ENCODE measurements at places on chromosomes 16 and 17.

- DNase-seq = no peak
These were observed 3.0 kb downstream of the NGFR start for GRCh38 chr17:49498029-49498615.

DNA sequence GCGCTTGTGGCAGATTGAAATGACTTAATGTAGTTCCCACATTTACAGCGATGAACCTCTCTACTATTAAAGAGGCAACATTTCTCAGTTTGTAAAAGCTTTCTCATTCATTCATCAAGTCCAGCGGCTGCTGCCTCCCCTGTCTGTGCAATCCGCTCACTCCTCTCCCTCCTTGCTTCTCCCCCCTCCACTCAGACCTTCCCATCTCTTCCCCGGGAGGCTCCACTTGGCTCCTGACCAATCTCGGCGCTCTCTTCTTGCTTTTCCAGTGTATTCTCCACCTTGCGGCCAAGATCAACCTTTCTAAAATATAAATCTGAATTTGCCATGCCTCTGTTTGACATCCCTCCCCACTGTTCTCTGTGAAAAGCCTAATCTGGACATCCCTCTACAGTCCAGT lies 117.5 kb downstream of the ASIC2 start:
- DNase-seq = no peak

DNA sequence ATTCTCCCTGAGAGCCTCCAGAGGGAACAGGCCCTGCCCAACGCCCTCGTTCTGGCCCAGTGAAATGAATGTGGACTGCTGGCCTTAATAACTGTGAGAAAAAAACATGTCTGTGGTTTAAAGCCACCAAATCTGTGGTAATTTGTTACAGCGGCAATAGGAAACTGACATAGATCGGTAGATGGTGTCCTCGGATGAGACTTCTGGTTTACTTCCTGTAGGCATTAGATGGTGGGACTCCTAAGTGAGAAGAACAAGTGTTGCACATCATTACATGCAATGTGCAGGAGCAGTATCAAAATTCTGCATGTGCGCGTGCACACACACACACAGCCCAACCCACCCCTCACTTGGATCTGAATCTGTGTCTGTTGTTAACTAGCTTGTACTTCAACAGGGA lies 42.0 kb downstream of the CDK5R1 start:
- no peak for DNase-seq

GRCh38 chr16:4874666-4875065 lies 27.4 kb downstream of the UBN1 start:
- DNase-seq = no peak

DNA sequence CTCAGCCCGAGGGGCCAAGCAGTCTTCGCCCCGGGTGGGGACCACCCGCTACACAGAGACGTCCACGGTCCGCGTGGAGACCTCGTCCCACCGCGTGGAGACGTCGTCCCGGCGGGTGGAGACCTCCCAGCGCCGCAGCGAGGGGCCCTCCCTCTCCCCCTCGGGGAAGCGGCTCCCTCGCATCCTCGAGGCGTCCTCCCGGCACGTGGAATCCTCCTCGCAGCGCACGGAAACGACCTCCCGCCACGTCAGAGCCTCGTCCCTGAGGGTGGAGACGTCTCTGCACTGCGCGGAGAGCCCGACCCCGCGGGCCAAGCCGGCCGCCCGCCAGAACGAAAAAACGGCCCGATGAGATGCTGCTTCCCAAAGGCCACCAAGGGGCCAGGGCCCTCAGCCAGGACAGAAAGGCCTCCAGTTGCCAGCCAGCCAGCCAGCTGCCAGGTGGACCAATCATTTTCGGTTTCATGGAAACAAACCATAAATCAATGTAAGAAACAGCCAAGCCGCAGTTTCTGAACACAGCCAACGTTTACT lies 424 bp downstream of the C17orf100 start:
- no peak for DNase-seq

DNA sequence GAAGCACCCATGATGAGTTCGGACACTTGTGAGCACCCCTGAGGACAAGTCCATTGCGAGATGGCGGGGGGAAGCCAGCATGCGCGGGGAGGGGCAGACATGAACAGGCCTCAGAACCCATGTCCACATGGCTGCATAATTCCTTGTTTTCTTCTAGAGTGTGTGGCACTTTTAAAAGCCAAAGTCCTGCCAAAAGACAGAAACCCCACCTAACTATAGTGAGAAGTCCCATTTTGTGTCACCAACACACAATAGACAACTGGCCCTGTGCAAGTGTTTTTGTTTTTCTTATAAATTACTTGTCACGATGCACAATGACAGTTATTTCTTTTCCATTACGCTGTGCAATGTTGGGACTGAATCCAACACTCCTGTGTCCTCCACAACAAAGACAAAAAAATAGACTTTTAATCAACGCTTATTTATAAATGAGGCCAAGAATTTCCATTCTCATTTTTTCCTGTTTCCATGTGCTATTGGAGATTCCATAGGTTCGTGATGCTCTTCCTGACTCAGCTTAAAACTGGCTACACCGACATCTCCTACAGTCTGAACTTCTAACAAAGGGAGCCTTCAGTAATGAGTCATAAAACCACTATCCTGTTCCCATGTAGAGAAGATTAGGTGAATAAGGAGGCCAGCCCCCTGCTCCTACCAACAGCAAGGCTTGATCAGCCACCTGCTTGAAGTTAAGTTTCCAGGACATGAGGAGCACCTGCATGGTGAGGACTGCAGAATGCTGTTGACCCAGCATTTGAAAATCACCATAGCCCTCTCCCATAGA lies 98.9 kb downstream of the ZNF423 start:
- no peak for DNase-seq

DNA sequence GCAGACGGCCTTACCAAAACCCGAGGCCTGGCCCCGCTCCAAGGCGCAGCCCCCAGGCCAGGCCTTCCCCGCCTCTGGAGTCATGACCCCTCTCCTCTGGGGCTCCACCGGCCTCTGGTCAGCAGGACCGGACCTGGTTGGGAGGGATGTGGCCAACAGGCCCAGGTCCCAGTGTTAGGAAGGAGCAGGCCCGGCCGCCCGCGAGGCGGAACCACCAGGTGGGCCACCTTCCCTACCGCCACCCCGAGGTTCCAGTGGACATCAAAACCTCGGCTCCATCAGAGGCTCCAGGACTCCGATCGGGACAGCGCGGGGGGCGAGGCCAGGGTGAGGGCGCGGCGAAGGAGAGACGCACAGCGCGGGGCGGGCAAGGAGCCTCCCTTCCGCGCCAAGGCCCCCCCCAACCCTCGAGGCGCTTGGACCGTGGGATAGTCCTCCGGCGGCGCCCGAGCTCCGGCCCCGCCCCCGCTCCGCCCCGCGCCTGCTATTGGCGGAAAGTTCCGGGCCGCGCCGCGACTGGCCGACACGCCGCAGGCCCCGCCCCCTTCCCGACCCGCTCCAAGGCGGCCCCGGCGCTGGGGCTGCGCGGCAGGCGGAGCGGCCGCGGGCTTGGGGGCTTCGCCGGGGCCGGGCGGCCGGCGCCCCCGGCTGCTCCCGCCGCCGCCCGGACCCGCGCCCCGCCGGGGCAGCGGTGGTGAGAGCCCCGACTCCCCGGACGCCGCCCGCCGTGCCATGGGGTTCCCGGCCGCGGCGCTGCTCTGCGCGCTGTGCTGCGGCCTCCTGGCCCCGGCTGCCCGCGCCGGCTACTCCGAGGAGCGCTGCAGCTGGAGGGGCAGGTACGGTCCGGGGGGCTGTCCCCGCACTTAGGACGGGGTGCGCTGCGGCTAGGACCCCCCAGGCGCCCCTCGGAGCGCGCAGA lies at the start of gene METRN:
Gene METRN (plus strand): TSS at position 561 of the 919 bp plus-strand sequence. CDS start 172 bp downstream, at position 733.
- peak; percentile 66 for DNase-seq

GRCh38 chr16:85568519-85568918 lies 44.6 kb upstream of the GSE1 start:
- DNase-seq = no peak

- DNase-seq = no peak
These were observed 9.6 kb downstream of the CALCOCO2 start for GRCh38 chr17:48840441-48840840.

DNA sequence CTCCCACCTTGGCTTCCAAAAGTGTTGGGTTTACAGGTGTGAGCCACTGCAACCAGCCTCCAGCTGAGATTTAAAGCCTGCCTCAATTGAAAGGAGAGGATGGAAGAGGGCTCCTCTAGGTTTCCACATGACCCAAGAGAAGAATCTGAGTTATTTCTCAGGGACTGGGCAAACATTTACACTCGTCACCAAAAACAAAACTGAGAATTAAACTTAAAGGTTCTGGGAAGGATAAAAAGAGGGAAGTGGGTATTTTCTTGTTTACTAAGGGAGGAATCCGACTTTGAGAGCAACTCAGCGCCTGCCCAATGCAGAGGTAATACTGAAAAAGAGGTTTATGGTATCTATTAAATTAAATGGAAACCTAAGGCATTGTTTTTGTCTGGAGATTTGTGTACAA lies 13.3 kb downstream of the HOXB1 start:
- DNase-seq = no peak

DNA sequence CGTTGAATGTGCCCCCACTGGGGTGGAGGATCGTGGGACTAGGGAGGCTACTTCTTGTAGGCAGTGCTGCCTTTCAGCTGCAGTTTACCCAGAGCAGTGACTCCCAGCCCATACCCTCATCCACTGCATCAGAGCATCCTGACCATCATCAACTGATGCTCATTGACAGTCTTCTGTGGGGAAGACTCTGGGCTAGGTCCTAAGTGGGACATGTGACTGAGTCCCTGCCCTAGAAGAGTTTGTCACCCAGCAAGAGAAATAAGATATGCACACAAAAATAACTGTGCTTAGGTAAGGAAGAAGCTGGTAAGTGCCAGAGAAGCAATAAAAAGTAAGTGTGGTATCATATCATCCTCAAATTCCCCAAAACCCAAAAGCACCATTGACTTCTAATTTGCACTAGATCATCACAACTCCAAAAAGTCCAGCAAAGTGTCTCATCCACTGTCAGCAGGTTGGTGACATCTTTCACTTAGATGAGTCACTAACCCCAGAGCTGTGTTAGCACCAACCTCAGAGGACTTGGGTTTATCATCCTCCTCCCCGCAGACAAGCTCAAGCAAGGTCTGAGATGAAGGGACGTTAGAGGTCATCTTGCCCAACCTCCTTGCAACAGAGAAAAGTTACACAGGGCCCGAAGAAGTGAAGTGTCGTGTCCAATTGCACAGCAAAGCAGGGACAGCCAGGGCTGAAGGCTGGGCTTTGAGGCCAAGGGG lies 99.0 kb downstream of the CCDC182 start:
- DNase-seq = no peak

GRCh38 chr17:21039839-21040575 lies 2.8 kb downstream of the USP22 start:
- no peak for DNase-seq

DNA sequence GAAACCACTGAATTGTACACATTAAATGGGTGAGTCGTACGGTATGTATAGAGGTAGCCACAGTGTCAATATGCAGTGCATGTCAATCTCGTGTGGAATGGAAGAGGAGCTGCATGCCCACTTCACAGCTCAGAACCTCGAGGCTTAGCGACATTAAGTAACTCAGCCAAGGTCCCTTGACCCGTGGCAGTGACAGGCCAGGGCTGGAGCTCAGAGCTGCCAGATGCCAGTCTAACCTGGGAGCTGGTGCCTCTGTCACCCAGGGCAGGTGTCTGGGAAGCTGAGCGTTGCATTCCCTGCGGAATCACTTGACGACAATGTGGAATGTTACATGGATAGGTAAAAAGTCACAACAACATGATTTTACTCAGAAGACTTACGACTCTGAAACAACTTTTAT lies 298.1 kb downstream of the FOXL1 start:
- DNase-seq = no peak

All from KG1 (cell line).